Suprapubic skin (tissue), 4 donors: ENCODE measurements at places on chromosomes 11 and 22. TPM values are rescaled to one million over a fixed set of nuclear protein-coding genes. Genes with fewer than 3 reads are reported as not detected.

DNA sequence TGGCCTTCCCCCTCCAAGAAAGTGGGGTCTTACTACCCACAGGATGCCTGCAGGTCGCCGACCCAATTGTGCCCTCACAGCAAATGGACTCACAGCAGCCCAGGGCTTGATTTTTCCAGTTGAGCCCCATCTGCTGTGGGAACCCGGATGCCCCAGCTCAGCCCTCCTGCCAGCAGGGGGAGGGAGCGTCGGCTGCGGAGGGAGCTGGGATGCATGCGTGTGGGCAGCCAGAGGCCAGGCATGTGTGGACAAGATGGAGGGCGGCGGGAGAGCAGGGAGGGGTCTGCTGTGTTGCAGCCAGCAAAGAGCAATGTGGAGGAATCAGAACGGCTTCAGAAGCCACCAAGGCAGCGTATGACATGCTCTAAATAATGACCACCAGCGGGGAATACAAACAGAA lies 41.0 kb upstream of the EIF3D start:
- DNase-seq, result no peak

DNA sequence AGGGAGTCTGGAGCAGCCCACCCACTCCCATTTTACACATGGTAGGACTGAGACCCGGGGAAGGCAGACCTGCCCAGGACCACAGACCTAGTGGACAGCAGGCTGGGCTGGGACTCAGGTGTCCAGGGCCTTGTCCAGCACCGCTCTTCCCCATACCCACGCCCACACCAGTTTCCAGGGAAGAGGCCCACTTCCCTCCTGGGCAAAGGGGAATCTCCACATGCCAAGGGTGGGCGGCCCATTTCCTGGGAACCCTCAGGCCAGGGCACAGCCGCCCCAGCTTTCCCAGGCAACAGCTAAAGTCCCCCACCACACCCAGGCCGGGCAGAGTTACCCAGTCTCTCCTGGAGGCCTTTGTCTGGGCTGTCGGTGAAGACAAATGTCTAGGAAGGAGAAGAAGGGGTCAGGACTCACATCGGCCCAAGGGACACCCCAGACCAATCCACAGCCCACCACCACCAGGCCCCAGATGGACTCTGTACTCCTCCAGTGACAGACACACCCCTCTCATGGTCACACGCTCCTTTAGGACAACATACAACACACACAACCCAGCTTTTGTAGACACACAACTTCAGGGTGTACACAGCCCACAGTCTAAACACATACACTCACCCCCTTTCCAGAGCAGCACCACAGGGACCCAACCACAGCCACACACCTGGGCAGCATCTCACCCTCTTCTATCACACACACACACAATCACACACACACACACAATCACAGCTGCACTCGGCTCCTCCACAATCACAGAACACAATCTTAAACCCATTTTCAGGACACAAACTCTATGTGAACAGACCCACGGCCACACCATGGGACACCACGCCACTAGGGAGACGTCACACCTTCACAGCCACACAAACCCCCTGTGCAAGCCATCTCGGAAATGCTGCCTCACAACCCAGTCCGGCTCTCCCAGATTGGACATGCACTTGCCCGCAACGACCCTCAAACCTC lies 5.5 kb downstream of the MFNG start:
- DNase-seq, result no peak

- no peak for DNase-seq
Observed at GRCh38 chr11:112050721-112051120, 23.1 kb downstream of the PIH1D2 start.

- no peak for DNase-seq
Observed at GRCh38 chr11:94948070-94948617, 25.2 kb downstream of the CWC15 start.

GRCh38 chr11:67032830-67033551 lies 10.1 kb downstream of the SYT12 start:
- DNase-seq, result no peak

- no peak for DNase-seq
Observed at GRCh38 chr11:32830796-32831195, 1.1 kb downstream of the PRRG4 start.

DNA sequence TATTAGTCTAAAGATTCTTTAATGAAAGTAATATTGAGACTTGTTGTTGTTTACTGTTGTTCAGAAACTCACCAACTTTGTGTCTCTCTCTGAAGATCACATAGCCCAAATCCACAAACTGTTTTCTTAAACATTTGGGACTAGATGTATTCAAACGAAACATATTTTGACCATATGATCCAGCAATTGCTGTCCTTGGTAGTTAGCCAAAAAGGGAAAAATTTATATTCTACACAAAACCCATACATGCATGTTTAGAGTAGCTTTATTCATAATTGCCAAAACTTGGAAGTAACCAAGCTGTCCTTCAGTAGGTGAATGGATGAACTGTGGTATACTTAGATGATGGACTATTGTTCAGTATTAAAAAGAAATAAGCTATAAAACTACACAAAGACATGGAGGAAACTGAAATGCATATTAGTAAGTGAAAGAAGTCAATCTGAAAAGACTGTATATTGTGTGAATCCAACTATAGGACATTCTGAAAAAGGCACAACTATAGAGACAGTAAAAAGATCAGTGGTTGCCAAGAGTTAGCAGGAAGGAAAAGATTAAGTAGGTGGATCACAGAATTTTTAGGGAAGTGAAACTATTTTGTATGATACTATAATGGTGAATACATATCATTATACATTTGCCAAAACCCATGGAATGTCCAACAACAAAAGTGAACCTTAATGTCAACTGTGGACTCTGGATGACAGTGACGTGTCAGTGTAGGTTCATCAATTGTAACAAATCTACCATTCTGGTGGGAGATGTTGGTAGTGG lies 442.9 kb downstream of the INSC start:
- DNase-seq, result no peak

DNA sequence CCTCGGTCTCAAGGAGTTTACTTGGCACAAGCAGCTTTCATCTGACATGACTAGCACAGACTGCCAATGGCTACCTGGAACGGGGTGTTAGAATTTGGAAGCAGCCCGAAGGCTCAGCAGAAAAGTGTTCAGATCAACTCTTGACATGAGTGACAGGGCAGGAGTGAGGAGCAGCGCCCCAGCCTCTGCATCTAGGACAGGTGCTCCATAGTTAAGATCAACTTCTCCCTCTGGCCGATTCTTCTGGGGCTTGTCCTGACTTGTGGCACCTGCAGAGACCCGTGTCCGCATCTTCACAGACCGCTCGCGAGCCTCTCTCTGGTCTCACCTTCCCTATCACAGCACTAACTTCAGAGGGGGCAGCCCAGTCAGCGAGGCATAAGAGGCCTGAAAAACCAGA lies 42.5 kb upstream of the CHKA start:
- DNase-seq, result no peak

- peak; percentile 85 for DNase-seq
Observed at GRCh38 chr11:65225279-65226102, 36.3 kb upstream of the POLA2 start.

DNA sequence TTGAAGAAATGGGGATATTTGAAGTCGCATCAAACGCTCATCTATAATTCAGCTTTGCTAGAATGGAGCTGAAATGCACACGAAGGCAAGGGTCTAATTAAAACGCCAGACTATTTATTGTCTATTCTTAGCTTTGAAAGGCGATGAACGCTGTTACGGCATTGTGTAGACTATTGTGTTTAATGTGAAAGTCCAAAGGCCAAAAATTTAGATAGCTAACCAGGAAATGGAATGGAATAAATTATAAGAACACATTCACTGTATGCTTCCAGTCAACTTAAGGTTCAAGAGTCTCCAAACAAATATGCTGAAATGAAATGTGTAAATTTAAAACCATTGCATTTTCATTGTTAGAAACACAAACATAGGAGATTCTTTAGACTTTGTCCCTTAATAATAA lies 186.2 kb downstream of the CWF19L2 start:
- no peak for DNase-seq

DNA sequence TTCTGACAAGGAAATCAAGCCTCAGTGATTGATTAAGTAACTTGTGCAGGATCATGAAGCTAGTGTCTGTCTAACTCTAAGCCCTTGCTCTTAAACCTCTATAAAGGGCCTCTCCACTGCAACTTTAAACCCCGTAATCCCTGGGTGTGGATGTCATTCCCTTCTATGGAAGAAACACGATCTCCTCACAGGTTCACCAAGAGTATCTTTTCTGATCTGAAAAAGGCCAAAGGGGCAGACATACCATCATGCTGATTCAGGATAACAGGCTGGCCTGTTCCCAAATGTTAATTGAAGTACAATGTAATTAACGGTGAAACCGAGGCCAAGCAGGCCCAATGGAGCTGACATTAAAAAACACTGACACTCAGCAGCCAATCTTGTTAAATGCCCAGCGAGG lies 17.1 kb downstream of the TTC12 start:
- DNase-seq, result no peak

DNA sequence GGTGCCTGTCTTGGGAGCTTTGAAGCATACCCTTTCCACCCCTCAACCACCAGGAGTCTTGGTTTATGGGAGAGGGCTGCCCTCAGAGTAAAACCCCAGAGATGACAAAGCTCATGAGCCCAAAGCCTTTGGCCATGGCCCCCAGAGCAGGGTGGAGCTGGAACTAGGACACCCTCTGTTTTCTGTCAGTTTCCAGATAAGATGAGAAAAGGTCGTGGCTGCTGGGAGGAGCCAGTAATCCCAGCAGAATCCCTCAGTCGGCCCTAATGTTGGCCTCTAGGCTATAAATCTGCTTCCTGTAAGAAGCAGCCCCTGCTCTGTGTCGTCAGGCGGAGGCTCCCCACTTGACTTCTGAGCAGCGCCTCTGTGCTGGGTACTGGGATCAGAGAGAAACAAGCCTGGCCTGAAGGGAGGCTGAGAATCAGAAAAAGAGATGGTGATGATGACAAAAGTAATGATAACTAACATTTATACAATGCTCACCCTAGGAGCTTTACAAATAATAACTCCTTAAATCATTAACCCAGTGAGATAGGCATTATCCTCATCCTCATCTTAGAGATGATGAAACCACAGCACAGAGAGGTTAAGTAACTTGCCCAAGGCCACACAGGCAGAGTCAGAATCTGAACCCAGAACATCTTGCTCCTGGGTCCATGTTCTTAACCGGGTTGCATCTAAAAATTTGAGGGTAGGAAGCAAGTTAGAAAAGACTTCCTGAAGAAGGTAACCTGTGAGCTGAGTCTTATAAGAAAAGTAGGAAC lies 471.4 kb downstream of the SOX6 start:
- no peak for DNase-seq

- DNase-seq, result no peak
Observed at GRCh38 chr11:71080239-71081097, 171.9 kb downstream of the SHANK2 start.

DNA sequence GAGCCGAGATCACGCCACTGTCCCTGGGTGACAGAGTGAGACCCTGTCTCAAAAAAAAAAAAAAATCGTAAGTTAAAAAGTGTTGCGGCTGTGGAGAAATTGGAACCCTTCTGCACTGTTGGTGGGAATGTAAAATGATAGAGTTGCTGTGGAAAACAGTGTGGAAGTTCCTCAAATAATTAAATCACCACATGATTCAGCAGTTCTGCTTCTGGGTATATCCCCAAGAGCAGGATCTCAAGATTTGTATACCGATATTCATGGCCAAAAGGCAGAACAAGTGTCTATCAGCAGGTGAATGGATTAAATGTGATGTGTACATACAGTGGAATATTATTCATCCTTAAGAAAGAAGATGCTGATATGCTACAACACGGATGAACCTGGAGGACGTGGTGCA lies 3.8 kb downstream of the SELENOO start:
- no peak for DNase-seq

DNA sequence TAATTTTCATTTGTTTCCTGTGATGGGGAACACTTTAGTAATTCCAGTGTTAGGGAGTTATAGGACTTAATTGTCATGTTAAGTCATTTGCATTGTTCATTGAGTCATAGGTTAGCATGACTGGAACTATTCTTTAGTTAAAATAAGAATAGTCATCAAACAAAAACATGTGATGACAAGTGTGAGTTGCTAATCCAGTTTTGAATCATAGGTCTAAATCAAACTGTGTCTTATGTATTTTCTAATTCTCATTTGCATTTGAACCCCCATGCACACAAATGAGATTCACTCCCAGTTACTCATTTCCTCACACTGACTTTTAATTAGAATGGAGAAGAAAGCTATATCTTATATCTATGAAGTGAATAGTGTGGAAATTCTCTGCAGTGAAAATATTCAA lies 405.6 kb downstream of the LRRC4C start:
- DNase-seq, result no peak

- no peak for DNase-seq
Observed at GRCh38 chr22:42630211-42630610, 10.2 kb downstream of the ATP5MGL start.

DNA sequence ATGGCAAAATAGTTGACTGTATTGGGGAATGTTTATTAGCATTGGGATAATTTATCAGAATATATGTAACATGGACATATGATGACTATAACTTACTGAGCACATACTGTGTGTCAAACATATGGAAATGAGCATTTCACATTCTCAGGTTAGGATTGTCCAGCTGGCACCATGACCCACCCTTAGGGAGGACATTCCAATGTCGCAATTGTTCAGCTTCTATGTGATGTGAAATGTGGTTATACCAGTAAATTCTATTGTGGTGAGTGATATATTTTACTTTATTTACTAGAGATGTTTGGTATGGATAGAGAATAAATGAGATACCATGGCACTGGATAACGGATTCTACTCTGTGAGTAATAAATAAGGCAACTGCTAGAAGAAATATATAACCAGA lies 50.4 kb downstream of the OR4A47 start:
- no peak for DNase-seq

GRCh38 chr11:86161837-86162236 lies 82.7 kb upstream of the EED start:
- no peak for DNase-seq

DNA sequence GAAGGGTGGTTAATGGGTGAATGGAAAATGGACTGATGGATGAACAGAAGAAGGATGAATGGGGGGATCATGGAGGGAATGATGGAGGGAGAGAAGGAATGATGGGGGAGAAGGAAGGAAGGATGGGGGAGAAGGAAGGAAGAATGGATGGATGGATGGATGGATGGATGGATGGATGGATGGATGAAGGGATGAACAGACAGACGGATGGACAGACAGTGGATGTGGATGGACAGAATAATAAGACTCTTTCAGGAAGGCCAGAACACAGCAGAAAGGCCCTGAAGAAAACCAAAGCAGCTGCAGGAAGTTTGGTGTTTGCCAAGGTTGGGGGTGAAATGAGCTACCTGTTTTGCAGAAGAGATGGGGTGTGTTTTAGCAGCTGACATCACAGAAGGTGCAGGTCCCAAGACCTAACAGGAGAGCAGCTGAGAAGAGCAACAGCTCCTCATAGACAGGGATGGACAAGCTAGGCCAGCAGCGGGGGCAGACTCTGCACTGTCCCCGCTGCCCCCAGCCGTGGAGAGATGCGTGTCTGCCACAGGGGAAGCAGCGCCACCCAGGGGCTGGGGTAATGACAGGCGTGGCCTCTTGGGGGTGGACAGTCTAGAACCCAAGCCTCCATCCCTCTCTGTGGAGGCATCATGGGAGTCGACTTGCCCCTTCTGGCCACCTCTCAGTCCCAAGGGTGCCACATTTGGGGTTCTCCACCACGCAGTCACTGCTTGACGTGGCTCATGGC lies 17.9 kb downstream of the C1QTNF6 start:
- peak; percentile 78 for DNase-seq

The RAB38 gene
- 76.6 TPM for total RNA-seq

The VSIG10L2 gene
- total RNA-seq, result 17.2 TPM

The PRR33 gene
- total RNA-seq, result not detected

The USP2 gene
- 25.4 TPM for total RNA-seq

The SNU13 gene
- total RNA-seq, result 139 TPM

The OR51I1 gene
- not detected for total RNA-seq

The OPCML gene
- not detected for total RNA-seq

The CALCA gene
- total RNA-seq, result not detected

The CSTF3 gene
- total RNA-seq, result 11.2 TPM

The NNMT gene
- total RNA-seq, result 257 TPM

The MMP3 gene
- total RNA-seq, result 2.3 TPM

The JAM3 gene
- 10.9 TPM for total RNA-seq
